ENCODE measurements at places on chromosomes 6 and 20.

DNA sequence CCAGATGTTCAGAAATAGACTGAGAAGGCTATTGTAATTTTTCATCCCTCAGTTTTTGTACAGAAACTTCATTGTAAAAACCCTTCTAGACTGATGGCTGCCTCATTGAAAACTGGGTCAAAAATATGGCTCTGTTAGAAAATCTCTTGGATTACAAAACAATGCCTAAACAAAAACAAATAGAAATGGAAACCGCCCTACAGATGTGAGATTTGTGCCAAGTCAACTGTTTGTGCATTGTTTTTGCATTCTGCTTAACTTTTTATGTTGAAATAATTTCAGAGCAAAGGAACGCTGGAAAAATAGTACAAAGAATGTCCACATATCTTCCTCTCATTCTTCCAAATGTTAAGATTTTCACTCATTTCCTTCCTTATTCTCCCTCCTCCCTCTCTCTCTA lies 425.1 kb downstream of the FOXA2 start:
- H3K4me1 ChIP-seq: no peaks in the 10 kb centered on the region
- H3K36me3 ChIP-seq: no peaks in the 10 kb centered on the region
- H3K27ac ChIP-seq: no peak overlapping the region
- no peak for DNase-seq

DNA sequence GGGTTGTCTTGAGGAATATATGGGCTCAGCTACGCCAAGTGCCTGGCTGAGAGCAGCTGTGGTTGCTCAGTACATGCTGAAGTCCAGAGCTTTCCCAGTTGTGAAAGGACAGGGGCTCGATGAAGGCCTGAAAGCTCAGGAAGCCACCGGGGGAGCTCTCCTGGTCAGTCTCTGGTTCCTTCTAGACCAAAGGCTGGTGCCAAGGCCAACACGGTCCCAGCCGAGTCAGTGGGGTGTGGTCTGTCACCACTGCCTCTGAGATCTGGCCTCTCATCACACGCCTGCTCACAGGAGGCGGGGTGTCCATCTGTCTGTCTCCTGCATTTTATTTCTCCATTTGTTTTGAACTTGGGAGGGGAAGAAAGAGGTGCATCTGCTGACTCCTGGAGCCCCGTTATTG lies 4.9 kb upstream of the FAM83C start:
- no peak overlapping the region for H3K4me3 ChIP-seq
- H3K27ac ChIP-seq: no peak overlapping the region
- no peak for DNase-seq
- H3K27me3 ChIP-seq: no peaks in the 10 kb centered on the region
- no peaks in the 10 kb centered on the region for H3K36me3 ChIP-seq

DNA sequence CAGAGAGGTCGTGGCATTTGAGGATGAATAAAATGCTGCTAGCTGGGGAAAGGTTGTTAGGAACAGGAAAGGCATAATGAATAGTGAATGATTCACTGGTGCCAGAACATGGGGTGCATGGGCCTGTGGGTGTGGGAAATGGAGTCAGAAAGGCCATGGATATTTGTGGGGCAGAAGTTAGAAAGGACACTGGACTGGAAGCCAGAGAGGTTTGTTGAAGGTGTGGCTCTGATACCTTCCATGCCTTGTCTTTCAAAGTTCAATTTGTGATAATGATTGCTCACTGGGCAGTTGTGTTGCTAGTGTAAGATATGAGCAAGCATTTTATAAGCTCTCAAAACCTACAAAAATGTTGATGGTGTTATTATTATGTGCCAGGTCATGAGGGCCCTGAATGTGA lies 32.7 kb downstream of the LRRC1 start:
- DNase-seq: no peak
- no peak overlapping the region for H3K27ac ChIP-seq
- H3K4me3 ChIP-seq: no peak overlapping the region
- no peaks in the 10 kb centered on the region for H3K4me1 ChIP-seq
- H3K36me3 ChIP-seq: no peaks in the 10 kb centered on the region
- no peaks in the 10 kb centered on the region for H3K27me3 ChIP-seq

GRCh38 chr6:157614026-157614568 lies 208.9 kb upstream of the SNX9 start:
- no peaks in the 10 kb centered on the region for H3K36me3 ChIP-seq
- no peak overlapping the region for H3K27ac ChIP-seq
- H3K4me1 ChIP-seq: no peaks in the 10 kb centered on the region
- H3K27me3 ChIP-seq: no peaks in the 10 kb centered on the region
- H3K4me3 ChIP-seq: no peak overlapping the region
- peak; percentile 10 for DNase-seq

- no peaks in the 10 kb centered on the region for H3K27me3 ChIP-seq
- H3K36me3 ChIP-seq: no peaks in the 10 kb centered on the region
- peaks cover 14% of the 10 kb centered on the region for H3K4me1 ChIP-seq
Measured at GRCh38 chr20:35271904-35272303, 6.0 kb downstream of the MMP24OS start.

DNA sequence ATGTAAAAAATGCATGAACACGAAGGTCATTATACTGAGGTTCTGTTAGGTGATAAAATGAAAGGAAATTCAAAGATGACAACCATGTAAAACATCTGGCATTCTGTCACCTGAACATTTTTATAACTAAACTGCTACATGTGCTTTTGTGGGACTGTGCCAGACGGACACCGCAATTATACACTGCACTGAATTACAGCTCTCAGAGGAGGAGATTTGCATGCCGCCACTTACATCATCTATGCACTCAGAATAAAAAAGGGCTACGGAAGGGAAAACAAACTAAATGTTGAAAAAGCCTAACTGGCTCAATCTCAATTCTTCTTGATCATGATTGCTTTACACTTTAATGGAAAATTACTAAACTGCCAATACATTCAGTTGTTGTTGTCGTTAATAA lies 614.0 kb upstream of the EYS start:
- H3K36me3 ChIP-seq: no peaks in the 10 kb centered on the region
- no peak overlapping the region for H3K4me3 ChIP-seq
- H3K27ac ChIP-seq: no peak overlapping the region
- no peaks in the 10 kb centered on the region for H3K4me1 ChIP-seq
- no peak for DNase-seq

GRCh38 chr6:33808641-33809180 lies 4.9 kb upstream of the MLN start:
- DNase-seq: no peak
- no peaks in the 10 kb centered on the region for H3K27me3 ChIP-seq
- H3K4me3 ChIP-seq: no peak overlapping the region
- H3K36me3 ChIP-seq: no peaks in the 10 kb centered on the region
- no peaks in the 10 kb centered on the region for H3K4me1 ChIP-seq
- H3K27ac ChIP-seq: no peak overlapping the region

GRCh38 chr6:7183707-7184106 lies 75.9 kb downstream of the RREB1 start:
- DNase-seq: no peak
- H3K4me3 ChIP-seq: no peak overlapping the region
- H3K4me1 ChIP-seq: no peaks in the 10 kb centered on the region

- no peak for DNase-seq
- no peaks in the 10 kb centered on the region for H3K36me3 ChIP-seq
- no peaks in the 10 kb centered on the region for H3K27me3 ChIP-seq
- H3K27ac ChIP-seq: no peak overlapping the region
Measured at GRCh38 chr20:24818056-24818455, 131.0 kb upstream of the CST7 start.

- DNase-seq: no peak
- no peak overlapping the region for H3K27ac ChIP-seq
- no peaks in the 10 kb centered on the region for H3K36me3 ChIP-seq
- H3K4me1 ChIP-seq: no peaks in the 10 kb centered on the region
- no peaks in the 10 kb centered on the region for H3K27me3 ChIP-seq
Measured at GRCh38 chr6:44697327-44697726, 309.8 kb downstream of the CDC5L start.

- no peaks in the 10 kb centered on the region for H3K36me3 ChIP-seq
- no peaks in the 10 kb centered on the region for H3K27me3 ChIP-seq
- no peak overlapping the region for H3K27ac ChIP-seq
- no peak for DNase-seq
- no peaks in the 10 kb centered on the region for H3K4me1 ChIP-seq
- H3K4me3 ChIP-seq: no peak overlapping the region
Measured at GRCh38 chr6:15754035-15754705, 91.3 kb upstream of the DTNBP1 start.

- H3K4me1 ChIP-seq: no peaks in the 10 kb centered on the region
- DNase-seq: no peak
- H3K4me3 ChIP-seq: no peak overlapping the region
- H3K27me3 ChIP-seq: no peaks in the 10 kb centered on the region
- H3K36me3 ChIP-seq: no peaks in the 10 kb centered on the region
Measured at GRCh38 chr6:40672087-40672486, 84.9 kb upstream of the LRFN2 start.

DNA sequence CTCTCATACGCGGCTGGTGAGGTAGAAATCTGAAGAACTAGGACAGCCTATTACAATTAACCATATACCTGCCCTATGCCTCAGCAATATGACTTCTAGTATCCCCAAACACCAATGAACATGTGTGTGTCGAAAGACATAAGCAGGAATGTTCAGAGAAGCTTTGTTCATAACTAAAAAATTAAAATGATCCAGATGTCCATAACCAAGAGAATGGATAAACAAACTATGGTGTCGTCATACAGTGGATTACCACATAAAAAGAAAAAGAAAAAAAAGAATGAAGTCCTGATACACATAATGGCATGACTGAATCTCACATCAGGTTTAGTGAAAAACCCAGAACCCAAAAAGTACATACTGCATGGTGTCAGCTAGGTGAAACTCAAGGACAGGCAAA lies 73.9 kb downstream of the MDN1 start:
- no peaks in the 10 kb centered on the region for H3K4me1 ChIP-seq
- no peak overlapping the region for H3K4me3 ChIP-seq
- no peak for DNase-seq
- H3K27me3 ChIP-seq: no peaks in the 10 kb centered on the region

GRCh38 chr20:6559791-6560190 lies 207.7 kb upstream of the BMP2 start:
- no peaks in the 10 kb centered on the region for H3K36me3 ChIP-seq
- no peak overlapping the region for H3K4me3 ChIP-seq
- no peak overlapping the region for H3K27ac ChIP-seq
- H3K27me3 ChIP-seq: no peaks in the 10 kb centered on the region
- no peak for DNase-seq
- H3K4me1 ChIP-seq: no peaks in the 10 kb centered on the region

DNA sequence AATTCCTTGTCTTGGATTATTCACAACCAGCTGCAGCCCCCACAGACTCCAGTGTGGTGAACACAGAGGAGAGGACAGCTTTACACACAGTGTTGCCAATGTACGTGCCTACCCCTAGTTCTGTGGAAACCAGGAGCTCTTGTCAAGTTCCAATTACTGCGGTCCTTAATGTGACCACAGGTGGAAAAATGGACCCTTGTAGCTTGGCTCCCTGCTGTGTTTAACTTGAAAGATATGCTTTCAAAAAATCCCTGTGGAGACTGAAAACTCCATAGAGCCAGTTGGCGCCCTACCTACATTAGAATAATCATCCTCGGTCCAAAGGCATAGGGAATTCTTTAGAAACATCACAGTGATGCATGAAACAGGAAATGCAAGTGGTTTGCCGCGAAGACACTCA lies 118.3 kb upstream of the SLC22A23 start:
- H3K36me3 ChIP-seq: no peaks in the 10 kb centered on the region
- H3K27ac ChIP-seq: no peak overlapping the region
- no peak overlapping the region for H3K4me3 ChIP-seq
- no peak for DNase-seq
- H3K27me3 ChIP-seq: no peaks in the 10 kb centered on the region

- no peaks in the 10 kb centered on the region for H3K4me1 ChIP-seq
- H3K36me3 ChIP-seq: no peaks in the 10 kb centered on the region
- H3K27ac ChIP-seq: no peak overlapping the region
- H3K27me3 ChIP-seq: no peaks in the 10 kb centered on the region
- DNase-seq: no peak
- no peak overlapping the region for H3K4me3 ChIP-seq
Measured at GRCh38 chr20:4795394-4795793, 73.7 kb downstream of the PRND start.

DNA sequence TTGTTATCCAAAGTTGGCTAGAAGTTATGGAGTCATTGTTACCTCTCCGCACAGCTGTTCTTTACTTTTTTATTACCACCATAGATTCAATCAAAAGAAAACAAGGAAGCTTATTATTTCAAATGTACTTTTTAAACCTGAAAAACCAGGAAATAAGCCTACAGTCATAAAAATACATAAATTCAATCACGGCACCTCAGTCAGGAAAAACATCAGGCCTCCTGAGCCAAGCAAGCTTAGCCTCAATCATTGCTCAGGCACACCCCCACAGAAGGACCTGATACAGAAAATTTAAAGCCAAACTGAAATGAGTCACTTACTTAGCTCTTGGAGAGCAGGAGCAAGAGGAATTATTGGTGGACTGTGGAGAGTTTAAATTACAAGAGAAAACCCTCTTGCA lies 44.3 kb downstream of the MARCKS start:
- H3K4me3 ChIP-seq: no peak overlapping the region
- no peaks in the 10 kb centered on the region for H3K27me3 ChIP-seq
- no peak for DNase-seq
- no peaks in the 10 kb centered on the region for H3K36me3 ChIP-seq
- no peak overlapping the region for H3K27ac ChIP-seq

- no peaks in the 10 kb centered on the region for H3K36me3 ChIP-seq
- H3K4me3 ChIP-seq: no peak overlapping the region
- peaks cover 14% of the 10 kb centered on the region for H3K27me3 ChIP-seq
- no peak overlapping the region for H3K27ac ChIP-seq
Measured at GRCh38 chr6:113690281-113691259, 166.6 kb upstream of the MARCKS start.

GRCh38 chr20:23331450-23332350 lies 18.9 kb upstream of the NXT1 start:
- H3K36me3 ChIP-seq: no peaks in the 10 kb centered on the region
- H3K4me1 ChIP-seq: no peaks in the 10 kb centered on the region
- no peaks in the 10 kb centered on the region for H3K27me3 ChIP-seq
- peak; percentile 20 for DNase-seq

GRCh38 chr6:27545271-27546046 lies 72.6 kb upstream of the ZNF184 start:
- no peak overlapping the region for H3K27ac ChIP-seq
- H3K27me3 ChIP-seq: peaks cover 68% of the 10 kb centered on the region
- no peaks in the 10 kb centered on the region for H3K36me3 ChIP-seq
- H3K4me1 ChIP-seq: peaks cover 5% of the 10 kb centered on the region
- DNase-seq: peak; percentile 66

GRCh38 chr20:9068841-9069663 lies at the start of gene PLCB4:
Gene PLCB4, plus strand, starts transcription at chr20:9069087. Its CDS starts 238,728 bp downstream, at chr20:9307815.
- peak within 1 kb of the TSS; percentile 96 for H3K4me3 ChIP-seq
- no peaks in the 10 kb centered on the region for H3K27me3 ChIP-seq
- H3K36me3 ChIP-seq: no peaks in the 10 kb centered on the region
- peaks cover 35% of the 10 kb centered on the region for H3K4me1 ChIP-seq
- peak within 1 kb of the TSS; percentile 59 for H3K27ac ChIP-seq

Data from cardiac muscle cell (in vitro differentiated cells and primary cell).